ENCODE measurements at places on chromosomes 3 and 15.
A peak's percentile ranks its signal among the peaks of the same experiment; 100 is the strongest.

DNA sequence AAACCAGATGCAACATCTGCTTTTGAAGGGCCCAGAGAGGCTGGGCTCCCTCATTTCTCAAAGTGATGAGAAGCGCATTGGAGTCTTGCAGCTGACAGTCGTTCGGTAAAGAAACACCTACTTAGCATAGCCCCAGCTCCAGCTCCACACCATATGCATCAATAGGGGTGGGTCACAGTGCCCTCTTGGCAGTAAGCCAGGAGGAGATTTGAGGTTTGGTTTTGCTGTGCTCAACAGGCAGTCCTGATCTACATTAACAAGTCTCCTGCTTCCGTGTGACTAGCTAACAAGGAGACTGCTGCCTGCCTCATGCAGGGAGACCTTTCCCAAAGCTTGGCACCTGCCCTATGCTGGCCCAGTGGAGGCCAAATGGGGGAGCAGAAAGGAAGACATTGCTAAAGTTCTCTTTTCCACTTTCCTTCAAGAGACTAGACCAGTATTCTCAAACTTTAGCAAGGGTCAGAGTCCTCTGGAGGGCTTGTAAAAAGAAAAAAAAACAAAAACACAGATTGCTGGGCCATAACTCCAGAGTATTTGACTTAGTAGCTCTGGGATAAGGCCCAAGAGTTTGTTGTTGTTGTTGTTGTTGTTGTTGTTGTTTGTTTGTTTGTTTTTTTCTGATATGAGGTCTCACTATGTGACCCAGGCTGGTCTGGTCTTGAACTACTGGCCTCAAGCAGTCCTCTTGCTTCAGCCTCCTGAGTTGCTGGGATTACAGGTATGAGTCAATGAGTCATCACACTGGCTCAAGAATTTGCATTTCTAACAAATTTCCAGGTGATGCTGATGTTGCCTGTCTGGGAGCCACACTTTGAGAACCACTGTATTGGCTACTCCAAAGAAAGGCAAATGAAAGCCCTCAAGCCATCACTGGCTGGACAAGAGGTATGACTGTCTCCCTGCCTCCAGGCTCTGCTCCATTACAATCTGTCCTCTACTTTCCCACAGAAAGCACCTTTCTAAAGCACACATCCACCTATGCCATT, 294.9 kb downstream of the RORA start:
- DNase-seq = peak; percentile 75

GRCh38 chr3:128187495-128187894, 34.2 kb downstream of the EEFSEC start:
- DNase-seq = no peak

- no peak for DNase-seq
Measured at GRCh38 chr3:159620281-159620680, 368.4 kb upstream of the IL12A start.

DNA sequence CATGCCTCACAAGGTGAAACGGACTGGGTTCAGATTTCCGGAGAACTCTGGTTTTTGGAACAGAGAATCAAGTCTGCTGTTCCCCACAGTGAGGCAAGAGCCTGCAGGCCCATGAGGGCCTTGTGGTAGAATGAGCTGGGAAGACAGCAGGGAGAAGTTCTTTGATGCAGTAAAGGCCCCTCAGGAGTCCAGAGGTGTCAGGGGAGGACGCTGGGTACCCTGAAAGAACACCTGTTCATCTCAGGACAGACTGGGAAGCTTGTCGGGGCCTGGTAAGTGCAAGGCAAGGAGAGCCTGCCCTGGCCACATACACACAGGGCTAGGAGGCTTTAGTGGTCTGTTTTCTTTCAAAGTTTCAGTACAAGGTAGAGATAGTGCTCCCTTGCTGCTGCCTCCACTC, 3.7 kb upstream of the ZBTB47 start:
- no peak for DNase-seq

DNA sequence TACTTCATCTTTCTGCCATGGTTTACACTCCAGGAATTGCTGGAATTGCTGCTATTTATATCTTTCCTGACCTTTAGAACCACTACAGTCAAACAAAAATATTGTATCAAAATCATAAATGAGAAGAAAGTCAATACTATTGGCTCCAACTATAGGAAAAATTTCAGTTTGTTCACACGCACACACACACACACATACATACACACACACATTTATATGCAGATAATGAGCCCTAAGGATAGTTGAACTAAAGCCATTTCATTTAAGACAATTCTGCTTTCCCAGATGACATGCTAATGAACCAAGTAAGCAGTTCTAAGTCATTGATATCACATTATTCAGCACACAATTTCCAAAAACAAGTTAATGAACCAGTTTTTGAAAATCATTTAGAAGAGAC, 627.3 kb downstream of the PLOD2 start:
- no peak for DNase-seq

DNA sequence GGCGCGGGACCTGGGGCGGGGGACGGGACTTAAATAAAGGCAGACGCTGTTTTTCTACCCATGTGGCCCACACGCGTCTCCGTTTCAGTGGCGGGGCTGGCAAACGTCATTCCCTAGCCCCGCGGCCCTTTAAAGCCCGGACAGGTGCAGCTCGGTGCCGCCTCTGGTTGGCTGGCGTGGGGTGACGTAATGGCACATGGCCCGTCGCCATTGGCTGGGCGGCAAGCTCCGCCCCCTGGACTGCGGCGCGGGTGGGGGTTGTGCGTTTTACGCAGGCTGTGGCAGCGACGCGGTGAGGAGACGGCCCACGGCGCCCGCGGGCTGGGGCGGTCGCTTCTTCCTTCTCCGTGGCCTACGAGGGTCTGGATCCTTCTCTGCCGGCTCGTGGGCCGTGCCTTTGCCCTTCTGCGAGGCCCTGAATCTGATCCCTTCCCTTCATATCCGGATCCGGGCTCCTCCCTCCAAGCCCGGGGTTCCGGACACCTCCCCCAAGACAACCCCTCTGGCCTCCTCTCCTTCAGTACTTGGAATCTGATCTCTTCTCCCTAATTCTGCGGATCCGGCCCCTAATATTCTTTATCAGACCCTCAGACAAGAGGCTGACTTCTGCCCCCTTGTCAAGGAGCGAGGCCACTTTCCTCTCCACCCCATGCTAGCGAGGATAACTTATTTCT, at the start of gene CRELD1:
Gene CRELD1 (plus strand): TSS at position 274 of the 674 bp plus-strand sequence. CDS start 605 bp downstream, outside the sequence.
- peak; percentile 97 for DNase-seq

- DNase-seq = peak; percentile 22
Measured at GRCh38 chr15:29747837-29748417, 74.3 kb downstream of the TJP1 start.

DNA sequence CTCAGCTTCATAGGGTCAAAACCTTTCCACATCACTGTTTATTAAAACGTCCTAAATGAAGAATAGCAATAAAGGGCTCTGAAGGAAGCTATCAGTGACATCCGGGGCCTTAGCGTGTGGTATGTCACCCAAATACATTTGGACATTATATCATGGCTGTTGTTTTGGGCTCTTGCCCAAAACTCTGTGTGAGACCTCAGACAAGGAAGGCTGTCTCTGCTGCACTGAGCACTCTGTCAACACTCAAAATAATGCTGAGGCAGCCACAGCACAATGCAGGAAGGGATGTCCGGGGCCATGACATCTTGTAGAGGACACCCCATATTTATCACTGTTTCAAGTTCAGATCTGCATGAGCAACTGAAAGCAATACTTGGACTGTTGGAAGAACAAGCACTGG, 293.8 kb upstream of the WNT5A start:
- no peak for DNase-seq

DNA sequence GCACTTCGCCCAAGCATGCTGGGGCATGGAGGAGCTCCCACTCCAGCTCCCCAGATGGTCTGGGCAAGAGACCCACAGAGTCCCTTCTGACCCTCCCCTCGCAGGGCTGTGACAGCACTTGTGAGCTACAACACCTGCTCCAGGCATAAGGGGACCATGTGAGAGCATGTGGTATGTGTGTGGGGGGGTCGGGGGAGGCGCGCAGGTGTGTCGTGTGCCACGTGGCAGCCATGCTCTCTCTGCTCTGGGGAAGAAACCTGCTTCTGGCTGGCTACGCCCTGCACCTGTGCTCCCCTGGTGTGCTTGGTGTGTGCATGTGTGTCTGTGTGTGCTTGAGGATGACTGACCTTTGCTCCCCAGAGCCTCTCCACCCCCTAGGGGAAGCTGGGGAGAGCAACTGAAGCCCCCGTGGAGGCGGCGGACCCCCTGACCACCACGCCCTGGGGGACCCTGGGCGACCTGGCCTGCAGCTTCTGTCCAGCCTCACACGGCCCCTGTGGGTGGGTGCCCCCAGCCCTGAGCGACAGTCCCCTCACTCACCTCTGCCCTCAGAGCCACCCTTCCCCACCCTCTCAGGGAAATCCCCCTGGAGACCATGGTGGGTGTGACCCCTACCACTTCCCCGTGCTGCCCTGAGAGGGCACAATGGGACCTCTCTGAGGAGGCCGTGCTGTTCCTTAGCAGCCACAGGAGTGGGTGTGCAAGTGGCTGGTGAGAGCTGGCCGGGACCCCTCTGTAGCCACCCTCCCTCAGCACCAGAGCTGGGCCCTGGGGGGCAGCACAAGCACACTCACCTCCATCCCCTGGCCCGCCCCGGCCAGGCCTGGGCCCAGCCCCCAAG, 16.6 kb upstream of the SEC13 start:
- no peak for DNase-seq

DNA sequence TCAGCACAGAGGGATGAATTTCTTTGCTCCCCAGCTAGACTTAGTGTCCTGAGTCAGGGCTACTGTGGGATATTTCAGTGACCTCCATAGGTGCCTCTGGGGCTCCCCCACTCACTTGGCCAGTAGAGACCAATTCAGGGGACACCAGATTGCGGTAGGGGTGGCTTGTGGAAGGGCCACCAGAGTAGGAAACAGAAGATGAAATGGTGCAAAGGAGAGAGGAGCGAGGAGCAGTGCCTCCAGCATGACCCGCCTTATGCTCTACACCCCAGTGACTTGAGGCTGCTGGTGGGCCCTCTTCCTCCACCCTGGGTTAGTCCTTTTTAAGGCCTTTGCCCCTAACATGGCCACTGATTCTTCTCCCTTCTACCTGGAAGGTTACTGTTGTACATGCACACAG, 2.5 kb downstream of the AEN start:
- DNase-seq = no peak

GRCh38 chr3:16770021-16770420, 114.7 kb upstream of the PLCL2 start:
- DNase-seq = no peak

DNA sequence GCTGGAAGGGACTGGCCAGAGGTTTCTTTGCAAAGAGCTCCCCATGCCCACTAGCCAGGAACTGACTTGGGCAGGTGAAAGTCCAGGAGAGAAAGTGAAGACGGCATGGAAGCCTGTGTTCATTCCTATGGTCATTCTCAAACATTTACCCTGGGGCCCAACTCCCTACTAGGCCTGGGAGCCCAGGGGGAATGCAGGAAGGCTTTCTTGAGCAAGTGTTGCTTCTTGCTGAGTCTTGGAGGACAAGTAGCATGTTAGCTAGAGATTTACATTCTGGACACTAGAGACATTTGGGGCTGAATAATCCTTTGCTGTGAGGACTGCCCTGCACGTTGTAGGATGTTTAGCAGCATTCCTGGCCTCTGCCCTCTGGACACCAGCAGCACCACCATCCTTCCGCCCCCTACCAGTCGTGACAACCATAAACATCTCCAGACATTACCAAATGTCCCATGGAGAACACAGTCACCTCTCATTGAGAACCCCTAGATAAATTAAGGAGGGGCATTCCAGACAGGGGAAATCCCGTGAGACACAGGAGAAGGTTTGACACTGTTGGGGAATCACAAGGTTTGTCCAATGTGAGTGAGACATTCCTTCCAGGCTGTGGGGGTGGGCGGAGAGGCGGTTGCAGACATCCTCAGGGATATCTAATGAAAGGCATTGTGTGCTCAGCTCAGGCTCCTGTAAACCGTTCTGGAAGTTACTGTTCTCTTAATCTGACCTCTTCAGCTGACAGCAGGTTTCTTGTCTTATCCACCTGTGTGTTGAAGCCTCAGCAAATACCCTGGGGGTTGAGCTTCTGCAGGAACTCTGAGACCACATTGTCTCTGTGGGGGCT, 236.2 kb downstream of the TLE3 start:
- DNase-seq = no peak

- DNase-seq = no peak
Measured at GRCh38 chr15:62770752-62771151, 271.8 kb upstream of the TPM1 start.

DNA sequence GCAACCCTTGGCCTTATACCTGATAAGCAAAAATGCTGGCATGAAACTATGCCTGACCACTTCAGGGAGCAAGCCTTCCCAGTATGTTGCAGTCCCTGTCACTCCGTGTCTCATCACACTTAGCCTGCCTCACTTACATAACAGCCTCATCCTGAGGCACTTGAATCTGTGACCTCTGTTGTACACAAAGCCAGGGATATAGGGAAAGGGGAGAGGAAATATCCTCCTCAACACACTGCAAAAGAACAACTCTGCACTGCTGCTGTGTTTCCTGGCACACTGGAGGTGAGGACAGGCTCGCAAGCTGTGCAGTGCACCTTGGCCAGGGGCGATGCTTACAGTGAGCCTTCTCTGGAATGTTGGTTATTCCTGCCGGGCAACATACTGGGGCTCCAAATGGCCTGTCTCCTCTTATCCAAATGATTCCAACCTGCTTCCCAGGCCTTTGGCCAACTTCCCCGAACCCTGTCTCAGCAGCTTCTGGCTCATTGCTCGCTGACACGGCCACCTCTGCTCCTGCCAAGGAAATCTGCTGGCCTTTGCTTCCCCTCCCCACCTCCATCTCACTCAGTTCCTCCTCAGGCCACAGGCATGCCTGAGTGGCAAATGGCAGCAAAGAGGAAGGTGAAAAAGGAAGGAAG, 109.2 kb downstream of the CD47 start:
- no peak for DNase-seq

- DNase-seq = peak; percentile 2
Measured at GRCh38 chr3:180063783-180064182, 27.0 kb upstream of the PEX5L start.

DNA sequence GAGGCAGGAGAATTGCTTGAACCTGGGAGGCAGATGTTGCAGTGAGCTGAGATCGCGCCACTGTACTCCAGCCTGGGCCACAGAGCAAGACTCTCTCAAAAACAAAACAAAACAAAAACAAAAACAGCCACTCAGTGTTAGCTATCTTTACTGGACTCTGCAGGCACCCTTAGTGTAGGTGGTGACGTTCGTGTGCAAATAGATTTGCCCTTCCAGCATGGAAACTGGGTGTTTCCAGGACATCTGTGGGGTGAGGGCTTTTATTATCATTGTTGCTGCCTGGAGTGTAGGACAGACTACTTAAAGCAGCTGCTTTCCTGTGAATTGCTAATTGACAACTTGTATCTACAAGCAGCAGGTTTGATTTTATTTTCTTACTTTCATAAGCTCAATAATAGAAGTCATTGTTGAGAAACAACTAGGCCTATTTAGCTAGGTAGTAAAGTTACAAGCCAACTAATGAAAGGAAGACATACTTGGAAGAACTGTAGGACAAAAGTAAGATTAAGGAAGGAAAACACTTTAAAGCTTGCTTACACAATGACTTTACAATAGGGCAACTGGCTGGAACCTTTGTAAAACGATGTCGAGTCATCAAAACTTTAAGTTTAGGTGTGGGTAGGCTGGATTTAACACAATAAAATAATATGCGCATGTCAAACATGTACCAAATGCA, 25.4 kb upstream of the SPPL2A start:
- no peak for DNase-seq

GRCh38 chr3:47588587-47588986, 9.9 kb upstream of the CSPG5 start:
- DNase-seq = no peak

- no peak for DNase-seq
Measured at GRCh38 chr15:23095796-23096195, 40.8 kb downstream of the GOLGA6L1 start.

Measured in A673 (cell line).